Psoas muscle (tissue), 8 donors: ENCODE measurements at places on chromosomes 3 and 15. TPM values are rescaled to one million over a fixed set of nuclear protein-coding genes. Genes with fewer than 3 reads are reported as not detected.

GRCh38 chr3:50263478-50264382, 5.2 kb upstream of the SEMA3B start:
- H3K27ac ChIP-seq, result no peak overlapping the region
- H3K4me3 ChIP-seq, result no peak overlapping the region
- H3K4me1 ChIP-seq, result peaks cover 43% of the 10 kb centered on the region
- H3K36me3 ChIP-seq, result no peaks in the 10 kb centered on the region

DNA sequence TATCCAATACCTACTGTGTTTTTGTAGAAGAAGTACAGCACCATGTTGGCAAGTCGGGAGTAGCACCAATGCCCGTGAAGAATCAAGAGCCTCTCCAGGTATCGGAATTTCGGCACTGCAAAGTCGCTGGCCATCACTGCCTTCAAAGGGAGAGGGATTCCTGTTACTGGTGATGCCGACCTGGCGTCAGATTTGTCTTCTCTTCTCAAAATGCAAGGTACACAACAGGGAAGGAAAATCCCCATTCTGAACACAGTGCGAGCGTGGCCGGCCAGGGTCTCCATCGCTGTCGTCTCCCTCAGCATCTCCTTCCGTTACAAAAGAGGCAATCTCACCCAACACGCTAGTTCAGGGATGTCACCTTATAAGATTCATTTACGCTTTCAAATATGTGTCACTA, 175.4 kb downstream of the ATP10A start:
- peaks cover 10% of the 10 kb centered on the region for H3K4me1 ChIP-seq
- DNase-seq, result no peak
- H3K36me3 ChIP-seq, result no peaks in the 10 kb centered on the region
- no peak overlapping the region for H3K4me3 ChIP-seq
- no peak overlapping the region for H3K27ac ChIP-seq
- H3K27me3 ChIP-seq, result no peaks in the 10 kb centered on the region

DNA sequence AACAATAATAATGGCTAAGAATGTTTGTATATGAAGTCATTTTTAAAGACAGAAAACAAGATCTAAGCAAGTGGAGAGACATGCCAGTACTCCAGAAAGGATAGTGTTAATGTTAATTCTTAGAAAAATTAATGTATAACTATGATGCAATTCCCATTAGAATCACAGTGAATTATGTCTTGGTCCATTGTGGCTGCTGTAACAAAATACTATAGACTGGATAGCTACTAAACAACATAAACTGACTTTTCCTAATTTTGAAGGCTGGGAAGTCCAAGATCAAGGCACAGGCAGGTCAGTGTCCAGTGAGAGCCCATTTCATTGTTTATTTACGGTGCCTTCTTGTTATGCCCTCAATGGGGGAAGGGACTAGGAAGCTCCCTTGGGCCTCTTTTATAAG, 32.7 kb upstream of the CSPG4 start:
- no peaks in the 10 kb centered on the region for H3K4me1 ChIP-seq
- H3K4me3 ChIP-seq, result no peak overlapping the region
- no peaks in the 10 kb centered on the region for H3K27me3 ChIP-seq
- no peak overlapping the region for H3K27ac ChIP-seq
- H3K36me3 ChIP-seq, result no peaks in the 10 kb centered on the region

The ADIPOQ gene
- total RNA-seq, result 3.7 TPM
